Fibroblast of skin of right biceps (primary cell): ENCODE measurements at places on chromosomes 5 and 9.

GRCh38 chr9:135971892-135972291, 10.7 kb upstream of the UBAC1 start:
- no peak for DNase-seq

GRCh38 chr5:104172976-104173375, 610.4 kb upstream of the NUDT12 start:
- DNase-seq: no peak

DNA sequence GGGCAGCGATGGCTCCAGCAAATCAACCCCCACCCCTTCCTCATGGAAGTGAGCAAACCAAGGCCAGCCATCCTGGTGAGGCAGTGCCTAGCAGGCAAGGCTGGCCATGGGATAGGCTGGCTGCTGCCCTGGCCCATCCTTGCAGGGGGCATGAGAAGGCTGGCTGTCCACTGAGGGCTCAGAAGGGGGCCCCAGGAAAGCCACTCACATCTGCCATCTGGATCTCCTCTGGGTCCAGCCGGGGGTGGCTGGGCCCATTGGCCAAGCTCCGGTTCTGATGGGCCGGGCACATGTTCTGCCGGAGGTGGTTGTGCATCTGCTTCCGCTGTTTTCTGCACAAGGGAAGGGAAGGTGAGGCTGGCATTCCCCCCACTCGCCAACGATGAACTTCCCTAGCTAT, 57.1 kb downstream of the PSD2 start:
- no peak for DNase-seq

DNA sequence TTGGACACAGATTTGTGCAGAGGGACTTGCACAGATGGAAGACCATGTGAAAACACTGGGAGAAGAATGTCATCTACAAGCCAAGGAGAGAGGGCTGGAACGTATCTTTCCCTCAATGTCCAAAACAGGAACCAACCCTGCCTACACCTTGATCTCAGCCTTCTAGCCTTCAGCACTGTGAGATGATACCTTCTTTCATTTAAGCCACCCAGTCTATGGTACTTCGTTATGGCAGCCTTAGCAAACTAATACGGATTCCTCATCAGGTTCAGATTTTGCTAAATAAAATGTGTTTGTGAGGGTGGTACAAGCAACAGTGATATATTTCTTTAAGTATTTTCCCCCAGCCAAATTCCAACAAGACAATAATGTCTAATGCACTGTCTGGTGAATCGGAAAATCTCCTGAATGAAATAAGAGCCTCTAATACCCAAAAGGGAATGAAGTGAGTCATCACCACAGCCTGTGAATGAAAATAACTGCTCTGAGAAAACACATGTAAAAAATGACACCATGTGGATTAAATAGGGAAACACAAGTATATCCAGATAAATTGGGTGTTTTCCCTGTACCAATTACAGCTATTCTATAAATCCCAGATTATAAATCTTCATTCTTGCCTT, 182.8 kb upstream of the TARS1 start:
- peak; percentile 94 for DNase-seq

GRCh38 chr5:3120028-3120427, 368.6 kb upstream of the IRX2 start:
- DNase-seq: no peak

DNA sequence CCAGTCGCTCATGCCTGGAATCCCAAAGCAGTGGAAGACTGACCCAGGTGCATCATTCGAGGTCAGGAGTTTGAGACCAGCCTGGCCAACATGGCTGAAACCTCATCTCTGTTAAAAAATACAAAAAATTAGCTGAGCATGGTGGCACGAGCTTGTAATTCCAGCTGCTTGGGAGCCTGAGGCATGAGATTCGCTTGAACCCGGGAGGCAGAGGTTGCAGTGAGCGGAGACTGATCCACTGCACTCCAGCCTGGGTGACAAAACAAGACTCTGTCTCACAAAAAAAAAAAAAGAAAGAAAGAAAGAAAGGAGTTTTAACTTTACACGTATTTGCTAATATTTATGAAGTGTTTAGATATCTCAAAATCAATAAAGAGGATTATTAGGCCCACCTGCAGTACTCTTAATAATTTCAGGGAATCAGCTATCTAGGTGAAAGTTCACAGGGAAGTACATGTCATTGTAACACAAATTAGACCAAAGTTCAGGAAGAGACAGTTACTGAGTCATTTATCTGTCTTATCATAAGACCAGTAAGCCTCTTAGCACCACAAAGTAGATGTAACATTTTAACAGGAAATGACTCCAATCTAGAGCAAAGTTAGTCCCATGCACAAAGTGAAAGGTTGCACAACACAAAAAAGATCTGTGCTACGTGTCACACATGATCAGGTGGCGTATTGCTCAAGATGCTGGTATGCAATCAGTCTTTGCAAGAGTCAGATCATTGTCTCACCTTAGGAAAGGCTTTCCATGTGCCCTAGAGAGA, 34.1 kb upstream of the PLIN2 start:
- peak; percentile 94 for DNase-seq

- DNase-seq: no peak
Measured at GRCh38 chr9:116383936-116384335, 230.3 kb downstream of the PAPPA start.

DNA sequence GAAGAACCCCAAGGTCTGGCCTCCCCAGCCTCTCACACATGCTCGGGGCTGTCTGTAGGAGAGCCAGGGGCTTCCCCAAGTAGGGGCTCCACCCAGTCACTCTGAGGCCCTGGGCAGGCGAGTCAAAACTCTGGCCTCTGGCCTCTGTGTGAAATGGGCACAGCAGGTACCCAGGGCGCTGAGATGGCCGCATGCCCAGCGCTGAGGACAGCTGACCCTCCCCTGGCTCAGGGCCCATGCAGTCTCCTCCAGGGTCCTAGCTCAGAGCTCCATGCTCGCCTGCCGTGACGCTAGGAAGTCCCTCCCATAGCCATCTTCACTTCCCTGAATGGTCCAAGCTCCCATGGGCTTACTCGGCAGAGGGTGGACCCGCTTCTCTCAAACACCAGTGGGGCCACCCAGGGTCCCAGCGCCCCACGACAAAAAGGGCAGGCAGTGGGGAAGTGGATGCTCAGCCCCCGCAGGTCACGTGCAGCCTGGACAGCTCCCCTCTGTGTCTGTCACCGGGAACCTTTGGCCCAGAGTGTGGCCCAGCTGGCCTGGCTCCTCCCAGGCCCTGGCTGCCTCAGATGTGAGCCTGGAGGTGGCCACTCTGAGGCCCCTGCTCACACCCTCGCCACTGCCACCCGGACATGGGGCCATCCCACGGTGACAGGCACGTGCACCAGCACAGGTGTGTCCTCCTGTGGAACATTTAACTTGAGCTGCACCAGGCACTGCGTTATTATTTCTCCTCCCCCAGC, 12.2 kb upstream of the VAV2 start:
- no peak for DNase-seq

- DNase-seq: no peak
Measured at GRCh38 chr9:23630488-23630887, 195.6 kb downstream of the ELAVL2 start.

GRCh38 chr9:4674783-4675182, 4.6 kb upstream of the CDC37L1 start:
- DNase-seq: peak; percentile 89

- DNase-seq: no peak
Measured at GRCh38 chr9:92617195-92617813, 52.6 kb downstream of the IPPK start.

DNA sequence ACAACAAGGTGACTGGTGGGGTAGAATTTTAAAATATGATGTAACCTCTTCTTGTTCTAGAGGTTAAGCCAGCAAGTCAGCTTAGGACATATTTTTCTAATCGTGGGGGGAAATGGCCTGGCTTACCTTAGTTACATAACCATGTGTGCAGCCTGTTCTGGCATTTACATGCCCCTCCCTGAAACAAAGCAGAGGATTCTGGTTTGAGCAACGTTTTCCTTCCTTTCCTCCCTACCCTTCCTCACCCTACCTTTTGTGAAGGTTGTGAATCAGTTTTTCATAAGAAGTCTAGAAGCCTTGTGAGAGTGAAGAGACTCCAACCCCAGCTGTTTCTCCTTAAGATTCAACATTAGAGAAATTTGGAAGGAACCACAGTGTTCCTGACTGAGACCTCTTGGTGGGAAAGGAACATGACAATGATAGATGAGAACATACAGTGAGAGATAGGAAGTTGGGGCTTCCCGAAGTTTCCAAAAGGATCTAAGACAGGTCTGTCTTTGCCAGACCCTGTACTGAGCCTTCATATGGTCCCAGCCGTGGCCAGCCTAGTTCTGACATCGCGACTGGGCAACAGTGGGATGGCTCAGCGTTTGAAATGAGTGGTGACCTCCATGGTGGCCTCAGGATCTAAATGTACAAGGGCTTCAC, 365.2 kb downstream of the SPATA31D1 start:
- peak; percentile 51 for DNase-seq

GRCh38 chr5:5523066-5523505, 100.6 kb downstream of the ICE1 start:
- DNase-seq: no peak

DNA sequence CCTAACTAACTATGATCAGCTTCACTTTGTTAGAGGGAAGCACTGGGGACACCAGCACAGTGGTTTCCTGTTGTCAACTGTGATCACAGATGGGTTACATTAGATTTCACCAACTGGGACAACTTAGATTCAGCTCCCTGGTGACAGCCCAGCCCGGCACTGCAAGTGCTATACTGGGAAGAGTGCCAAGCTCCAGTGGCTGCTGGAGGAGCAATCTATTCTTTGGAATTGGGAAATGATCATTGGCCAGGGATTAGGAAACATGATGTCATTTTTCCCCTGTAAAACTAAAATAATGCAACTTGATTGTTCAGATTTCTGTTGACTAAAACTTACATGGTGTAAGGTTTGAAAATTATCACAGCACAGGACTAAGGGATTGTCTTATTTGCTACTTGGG, 33.2 kb downstream of the PTGR1 start:
- DNase-seq: no peak

GRCh38 chr5:83042507-83042906, 34.7 kb downstream of the TMEM167A start:
- no peak for DNase-seq

- peak; percentile 62 for DNase-seq
Measured at GRCh38 chr9:18297056-18297841, 176.7 kb upstream of the ADAMTSL1 start.

DNA sequence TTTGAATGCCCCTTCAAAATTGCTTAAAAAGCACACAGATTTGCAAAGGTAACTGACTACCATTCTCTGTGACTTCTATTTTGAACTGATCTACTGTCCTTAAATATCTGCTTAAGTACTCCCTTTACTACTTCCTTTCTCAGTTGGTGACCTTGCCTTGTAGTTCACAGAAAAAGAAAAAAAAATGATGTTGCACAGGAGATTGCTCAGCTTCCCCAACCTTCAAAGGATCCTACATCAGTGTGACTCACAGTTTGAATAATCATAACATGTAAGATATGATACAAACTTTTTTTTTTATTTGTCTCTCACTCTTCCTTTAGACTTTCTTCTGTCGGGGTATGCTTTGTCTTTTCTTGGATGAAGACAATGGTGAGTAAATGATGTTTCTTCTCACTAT, 1029.6 kb downstream of the CDH12 start:
- DNase-seq: peak; percentile 14

DNA sequence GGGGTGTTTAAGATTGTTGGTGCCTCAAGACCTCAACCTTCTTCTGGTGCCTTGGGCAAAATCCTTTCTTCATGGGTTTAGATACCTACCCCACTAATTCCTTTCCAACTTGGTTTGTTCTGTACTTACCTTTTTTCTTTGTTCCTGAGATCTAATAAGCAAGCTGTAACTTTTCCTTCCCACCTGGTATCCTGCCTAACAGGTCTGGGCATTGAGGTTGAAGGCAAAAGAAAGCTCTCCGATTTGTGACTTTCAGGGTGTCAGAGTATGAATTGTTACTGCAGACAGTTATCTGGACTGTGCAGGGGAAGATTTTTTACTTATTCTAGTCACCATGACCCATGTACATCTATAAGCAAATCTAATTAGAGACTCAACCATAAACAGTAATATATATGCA, 162.6 kb upstream of the DMRT1 start:
- DNase-seq: no peak

DNA sequence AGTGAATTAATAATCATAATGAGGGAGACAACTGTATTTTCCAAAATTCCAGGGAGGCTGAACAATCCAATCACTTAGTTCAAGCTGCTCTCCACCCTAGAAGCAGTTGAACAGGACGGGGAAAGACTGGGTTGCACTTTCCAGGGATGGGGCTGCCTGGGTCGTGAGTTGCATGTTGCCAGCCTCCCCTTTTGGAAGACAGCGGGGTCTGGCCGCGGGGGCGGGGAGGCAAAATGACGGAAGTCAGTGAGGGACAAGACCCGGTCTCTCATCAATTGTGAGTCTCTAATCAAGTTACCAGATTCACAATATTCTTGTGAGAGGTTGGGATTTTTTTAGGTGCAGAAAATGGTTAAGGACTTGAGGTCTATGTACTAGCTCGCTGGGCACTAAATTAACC, 484.1 kb downstream of the ZSWIM6 start:
- DNase-seq: no peak

GRCh38 chr5:116652903-116653302, 78.3 kb upstream of the SEMA6A start:
- peak; percentile 8 for DNase-seq

- DNase-seq: no peak
Measured at GRCh38 chr5:172009536-172010270, 3.3 kb upstream of the FBXW11 start.

DNA sequence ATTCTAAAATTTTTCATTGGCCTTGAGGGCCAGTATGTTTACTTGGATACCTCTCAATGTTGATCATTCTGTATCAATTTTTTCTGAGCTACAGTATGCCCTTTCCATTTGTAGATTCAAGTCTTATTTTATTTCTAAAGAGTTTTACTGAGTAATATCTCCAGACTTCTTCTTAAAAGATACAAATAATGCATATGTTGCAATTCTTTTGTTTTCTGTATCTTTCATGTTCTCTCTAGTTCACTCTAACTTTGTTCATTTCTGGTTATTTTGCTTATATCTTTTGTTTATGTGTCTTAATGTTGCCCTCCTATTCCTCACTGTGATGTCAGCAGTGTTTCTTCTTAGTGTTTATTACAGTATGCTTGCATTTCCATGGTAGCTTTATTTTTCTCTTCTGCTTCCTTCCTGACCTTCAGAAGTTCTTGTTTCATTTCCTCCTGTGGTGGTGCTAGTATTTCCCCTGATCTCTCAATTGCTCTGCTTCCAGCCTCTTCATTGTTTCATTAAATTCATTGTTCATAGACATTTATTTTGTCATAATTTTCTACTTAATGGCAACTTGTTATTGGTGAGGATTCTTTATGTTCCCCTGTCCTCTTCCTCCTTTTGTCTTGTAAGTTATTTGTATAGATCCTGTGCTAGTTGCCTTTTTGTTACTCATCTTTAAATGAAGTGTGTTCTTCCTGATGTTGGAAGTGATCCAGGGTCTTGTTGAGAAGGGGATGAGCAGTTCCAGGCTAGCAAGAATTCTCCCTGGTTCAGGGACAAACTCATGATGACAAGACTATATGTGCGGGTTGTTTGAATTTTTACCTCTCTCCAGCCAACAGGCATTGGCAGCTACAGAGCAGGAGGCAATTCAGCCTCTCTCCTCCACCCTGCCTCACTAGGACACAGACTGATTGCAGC, 160.8 kb downstream of the DEPDC1B start:
- DNase-seq: peak; percentile 36

GRCh38 chr9:100639854-100640253, 62.0 kb downstream of the CAVIN4 start:
- DNase-seq: no peak
